Left lung (tissue), 14 donors: ENCODE measurements at places on chromosomes 11 and 22. TPM values are rescaled to one million over a fixed set of nuclear protein-coding genes. Genes with fewer than 3 reads are reported as not detected.

P4HA3 gene
- 2.7 TPM for polyA plus RNA-seq

DNA sequence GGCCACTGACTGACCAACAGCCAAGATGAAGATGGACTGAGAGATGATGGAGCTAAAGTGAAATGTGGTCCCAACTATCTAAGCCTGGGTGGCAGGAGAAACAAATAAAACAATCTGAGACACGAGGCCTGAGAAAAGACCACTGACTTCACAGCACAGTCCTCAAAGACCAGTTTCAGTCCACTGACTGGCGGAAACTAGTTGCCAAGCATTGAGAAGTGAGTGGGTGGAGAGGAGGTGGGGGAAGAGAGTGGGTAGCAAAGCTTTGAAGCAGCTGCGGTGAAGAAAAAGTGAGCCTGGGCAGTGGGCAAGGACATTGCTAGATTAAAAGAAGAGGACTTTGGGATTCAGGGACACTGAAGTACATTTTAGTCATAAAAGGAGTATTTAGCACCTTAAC lies 1.9 kb downstream of the MS4A1 start:
- no peak for DNase-seq

OR56B1 gene
- not detected for polyA plus RNA-seq

TUB gene
- polyA plus RNA-seq = 27.0 TPM

- peak; percentile 80 for DNase-seq
Measured at GRCh38 chr22:50696799-50697561, 24.4 kb downstream of the SHANK3 start.

DNA sequence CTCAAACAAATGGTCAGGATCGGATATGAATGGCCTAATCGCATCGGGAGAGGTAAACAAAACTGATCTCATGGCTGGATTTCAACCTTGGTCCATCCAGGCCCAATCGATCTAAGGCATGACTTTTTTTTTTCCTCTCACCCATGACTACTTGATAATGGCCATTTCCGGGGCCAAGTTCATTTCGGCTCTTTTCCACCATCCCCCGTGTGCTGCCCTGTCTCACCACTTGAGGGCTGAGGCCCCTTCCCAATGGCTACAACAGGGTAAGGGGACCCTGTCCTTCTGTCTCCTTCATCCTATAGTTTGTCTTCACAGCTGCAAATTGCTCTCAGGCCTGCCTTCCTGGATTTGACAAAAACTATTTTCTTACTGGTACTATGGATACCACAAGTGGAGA lies 26.7 kb downstream of the GRAP2 start:
- no peak for DNase-seq

NAV2 gene
- polyA plus RNA-seq = 23.2 TPM

PDGFB gene
- polyA plus RNA-seq = 27.5 TPM
